ENCODE measurements at places on chromosomes 3 and 15. TPM values are rescaled to one million over a fixed set of nuclear protein-coding genes. Genes with fewer than 3 reads are reported as not detected.

ZNF770 gene
- total RNA-seq = 30.3 TPM

DNA sequence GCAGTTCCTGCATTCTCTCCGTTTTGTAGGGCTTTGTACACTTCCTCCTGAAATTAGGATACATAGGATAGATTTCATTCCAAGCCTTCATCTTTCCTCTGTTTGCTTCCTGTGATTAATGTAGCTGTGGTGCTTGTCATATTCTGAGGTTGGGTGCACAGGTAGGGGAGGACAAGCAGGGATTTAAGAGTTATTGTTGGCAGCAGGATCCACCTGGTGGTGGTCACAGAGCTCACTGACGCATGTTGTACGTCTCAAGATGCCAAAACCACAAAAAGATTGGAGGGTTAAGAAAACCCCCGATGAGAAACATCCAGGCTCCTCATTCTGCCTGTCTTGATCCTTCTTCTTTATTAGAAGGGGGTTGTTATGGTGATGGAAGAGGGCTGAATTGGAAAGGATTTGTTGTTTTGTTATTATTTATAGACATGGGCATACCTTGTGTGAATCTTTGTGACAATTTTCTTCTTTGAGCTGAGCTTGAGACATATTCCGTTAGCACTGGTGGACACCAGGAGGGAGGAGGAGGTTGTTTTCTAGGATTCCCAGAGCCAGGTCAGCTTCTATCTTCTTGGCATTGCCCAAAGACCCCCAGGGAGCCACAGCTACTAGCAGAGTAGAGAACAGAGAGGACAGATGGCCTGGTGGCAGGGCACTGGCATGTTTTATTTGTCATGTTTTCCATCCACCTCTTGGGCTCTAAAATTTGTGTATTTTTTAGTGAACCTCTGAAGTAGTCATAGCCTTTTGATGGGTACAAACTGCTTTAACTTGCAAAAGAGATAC, 57.7 kb upstream of the LARS2 start:
- no peak for DNase-seq
- H3K36me3 ChIP-seq = no peaks in the 10 kb centered on the region
- H3K4me1 ChIP-seq = no peaks in the 10 kb centered on the region

OR5K2 gene
- not detected for total RNA-seq

STAB1 gene
- total RNA-seq = 340 TPM

DPPA2 gene
- total RNA-seq = not detected

GP9 gene
- total RNA-seq = not detected

NAALADL2 gene
- 4.0 TPM for total RNA-seq

FRMD4B gene
- 77.7 TPM for total RNA-seq

DNA sequence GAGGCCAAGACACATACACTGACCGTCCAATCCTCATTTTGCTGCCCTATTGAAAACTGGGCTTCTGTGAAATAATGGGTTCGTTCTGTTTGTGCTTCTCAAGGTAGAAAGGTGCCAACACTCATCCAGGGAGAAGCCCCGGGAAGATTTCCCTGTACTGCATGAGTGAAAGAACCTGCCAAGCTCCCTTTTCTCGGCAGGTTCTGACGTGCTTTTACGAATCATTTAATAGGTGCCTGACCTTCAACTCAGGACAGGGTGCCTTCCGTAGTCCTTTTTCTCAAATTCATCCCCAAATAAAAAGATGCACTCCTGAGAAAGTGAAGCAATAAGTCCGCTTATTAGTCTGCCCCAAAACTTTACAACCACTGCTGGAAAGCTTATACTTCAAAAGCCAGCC, 64.2 kb downstream of the B3GNT5 start:
- H3K27ac ChIP-seq = no peak overlapping the region
- DNase-seq = no peak
- H3K4me3 ChIP-seq = no peak overlapping the region
- H3K36me3 ChIP-seq = no peaks in the 10 kb centered on the region
- no peaks in the 10 kb centered on the region for H3K4me1 ChIP-seq
- H3K27me3 ChIP-seq = no peaks in the 10 kb centered on the region

GRCh38 chr3:184175506-184175905, 851 bp downstream of the AP2M1 start:
- H3K4me1 ChIP-seq = peaks cover 28% of the 10 kb centered on the region
- H3K4me3 ChIP-seq = peak overlapping the region; percentile 84
- H3K27me3 ChIP-seq = no peaks in the 10 kb centered on the region
- H3K27ac ChIP-seq = peak overlapping the region; percentile 73

DNA sequence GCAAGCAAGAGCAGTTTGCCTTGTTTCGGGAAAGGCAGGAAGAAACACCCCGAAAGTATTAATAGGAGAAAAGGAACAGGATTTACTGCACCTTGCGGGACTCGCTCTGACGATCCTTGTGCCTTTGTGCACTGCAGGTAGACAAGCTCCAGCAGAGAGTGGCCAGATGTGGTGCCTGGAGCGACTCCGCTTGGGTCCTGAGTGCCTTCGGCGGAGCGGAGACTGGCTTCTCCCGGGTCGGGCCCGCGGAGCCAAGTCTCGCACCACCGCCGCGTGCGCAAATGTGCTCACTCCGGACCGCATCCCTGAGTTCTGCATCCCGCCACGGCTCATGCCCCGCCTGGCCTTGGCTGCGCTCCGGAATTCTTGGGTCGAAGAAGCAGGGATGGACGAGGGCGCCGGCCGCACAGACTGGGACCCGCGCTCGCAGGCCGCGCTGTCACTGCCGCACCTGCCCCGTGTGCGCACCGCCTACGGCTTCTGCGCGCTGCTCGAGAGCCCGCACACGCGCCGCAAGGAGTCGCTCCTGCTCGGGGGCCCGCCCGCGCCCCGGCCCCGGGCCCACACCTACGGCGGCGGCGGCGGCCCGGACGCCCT, 769 bp downstream of the C2CD4A start:
- peak overlapping the region; percentile 44 for H3K4me3 ChIP-seq
- DNase-seq = peak; percentile 47
- H3K36me3 ChIP-seq = no peaks in the 10 kb centered on the region
- H3K4me1 ChIP-seq = peaks cover 31% of the 10 kb centered on the region

FYCO1 gene
- 20.2 TPM for total RNA-seq

GCSAM gene
- not detected for total RNA-seq

LDHAL6B gene
- not detected for total RNA-seq

All from endothelial cell of umbilical vein (primary cell).